ENCODE measurements at places on chromosomes 16 and 17.

DNA sequence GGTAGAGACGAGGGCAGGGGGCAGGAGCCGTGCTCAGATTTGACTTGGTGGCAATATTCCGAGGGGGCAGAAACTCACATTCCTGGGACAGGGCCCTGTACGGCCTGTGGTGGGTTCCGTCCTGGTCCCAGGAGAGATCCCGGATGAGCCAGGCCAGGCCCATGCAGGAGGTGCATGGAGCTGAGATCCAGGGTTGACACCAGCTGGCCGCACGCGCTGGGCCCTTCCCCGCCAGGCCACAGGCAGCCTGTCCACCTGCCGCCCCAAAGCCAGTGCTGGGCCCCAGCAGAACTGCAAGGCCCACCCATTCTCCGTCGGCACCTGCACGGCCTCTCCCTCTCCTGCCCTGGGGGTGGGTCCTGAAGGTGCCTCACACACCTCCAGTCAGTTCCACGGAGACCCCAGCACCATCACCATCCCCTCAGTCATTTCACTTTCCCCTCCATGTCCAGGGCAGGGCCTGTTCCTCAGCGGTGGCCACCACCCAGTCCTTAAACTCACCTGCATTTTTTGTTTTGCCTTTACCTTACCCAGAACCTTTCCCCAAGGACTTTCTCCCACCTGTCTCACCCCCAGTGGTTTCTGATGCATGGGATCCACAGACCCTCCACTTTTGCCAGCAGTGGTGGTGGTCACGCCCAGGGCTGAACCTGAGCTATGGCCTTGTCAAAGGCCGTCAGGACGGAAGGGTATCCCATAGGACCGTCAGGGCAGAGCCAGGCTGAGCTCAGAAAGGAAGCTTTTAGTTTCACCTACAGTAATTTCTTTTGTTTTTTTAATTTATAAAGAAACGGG is 25.1 kb upstream of the CDH15 start:
- no peak for DNase-seq

GRCh38 chr16:86707171-86707570 is 128.8 kb downstream of the FOXL1 start:
- DNase-seq, result no peak

GRCh38 chr17:27463235-27463677 is 7.0 kb downstream of the KSR1 start:
- DNase-seq, result no peak

DNA sequence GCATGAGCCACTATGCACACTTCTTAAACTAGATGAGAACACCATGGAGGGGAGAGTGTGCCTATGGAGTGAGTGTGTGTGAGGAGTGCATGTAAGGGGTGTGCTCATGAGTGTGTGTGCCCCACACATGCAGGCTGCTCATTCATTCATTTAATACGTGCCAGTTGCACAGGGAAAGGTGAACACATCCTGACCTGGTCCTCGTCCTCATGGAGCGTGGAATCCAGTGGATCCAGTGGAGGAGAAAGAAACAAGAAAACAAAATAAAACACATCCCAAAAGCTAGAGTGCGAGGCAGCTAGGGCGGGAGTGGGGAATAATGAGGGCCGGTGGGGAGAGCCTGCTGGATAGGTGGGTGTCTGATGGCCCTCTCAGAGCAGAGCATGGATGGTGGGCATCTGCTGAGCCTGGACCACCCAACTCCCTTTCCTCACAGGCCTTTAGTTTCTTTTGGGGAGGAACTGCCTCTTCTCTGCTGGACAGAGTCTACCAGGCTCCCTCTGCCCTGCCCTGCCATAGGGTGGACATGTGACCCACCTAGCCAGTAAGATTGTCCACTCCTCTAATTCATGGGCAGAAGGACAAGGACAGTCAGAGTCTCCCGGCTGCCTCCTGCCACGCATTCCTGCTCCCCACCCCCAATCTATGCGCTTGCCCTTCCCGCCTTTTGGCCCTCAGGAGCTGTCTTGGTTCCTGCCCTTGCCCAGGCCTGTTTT is 204.3 kb downstream of the RAB11FIP4 start:
- DNase-seq, result no peak

DNA sequence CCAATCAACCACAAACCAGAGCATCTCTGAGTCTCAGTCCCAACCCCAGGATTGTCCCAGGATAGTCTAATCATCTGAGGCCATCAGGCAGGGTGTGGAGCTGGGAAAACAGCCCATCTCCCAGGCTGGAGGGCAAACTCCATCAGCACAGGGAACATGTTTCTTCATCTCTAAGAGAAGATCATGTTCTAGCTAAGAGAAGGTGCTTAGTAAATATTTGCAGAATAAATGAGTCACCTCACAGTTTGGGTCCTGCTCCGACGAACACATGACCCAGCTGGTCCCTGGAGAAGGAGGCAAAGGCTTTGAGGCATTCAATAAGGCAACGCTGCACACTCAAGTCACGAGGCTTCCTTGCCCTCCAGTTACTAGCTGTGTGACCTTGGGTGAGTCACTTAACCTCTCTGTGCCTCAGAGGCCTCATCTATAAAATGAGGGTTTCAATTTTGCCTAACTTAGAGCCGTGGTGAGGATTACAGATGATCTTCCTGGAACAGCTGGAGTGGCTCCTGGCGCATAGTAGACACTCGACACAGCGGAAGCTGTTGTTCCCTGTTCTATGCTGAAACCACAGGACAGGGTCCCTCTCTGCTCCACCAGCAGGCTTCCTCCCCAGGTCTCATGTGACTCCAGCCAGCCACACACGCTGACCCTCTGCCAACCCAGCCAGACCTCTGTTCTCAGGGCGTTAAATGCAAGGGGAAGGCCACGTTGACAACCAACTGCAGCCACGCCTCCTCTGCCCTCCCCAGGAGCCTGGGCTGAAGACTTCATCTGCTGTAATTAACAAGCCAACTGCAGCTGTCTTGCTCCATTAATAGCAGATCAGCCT is 10.3 kb upstream of the RPL38 start:
- DNase-seq, result no peak

DNA sequence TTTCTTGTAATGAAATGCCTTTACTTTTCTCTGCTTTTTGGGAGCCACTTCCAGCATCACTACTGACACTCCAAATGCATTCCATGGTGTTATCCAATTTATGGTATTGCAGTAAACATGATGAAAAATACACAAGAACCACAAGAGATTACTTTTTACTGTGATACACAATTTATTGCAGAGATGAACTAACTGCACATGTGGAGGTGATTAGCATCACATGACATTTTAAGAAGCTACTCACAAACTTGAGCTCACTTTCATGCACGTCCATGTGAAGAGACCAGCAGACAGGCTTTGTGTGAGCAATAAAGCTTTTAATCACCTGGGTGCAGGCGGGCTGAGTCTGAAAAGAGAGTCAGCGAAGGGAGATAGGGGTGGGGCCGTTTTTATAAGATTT is 780.5 kb upstream of the GOT2 start:
- no peak for DNase-seq

GRCh38 chr17:36777118-36777517 is 160.2 kb upstream of the LHX1 start:
- DNase-seq, result no peak

GRCh38 chr16:67718668-67719047 is 458 bp downstream of the GFOD2 start:
- no peak for DNase-seq

- no peak for DNase-seq
Measured at GRCh38 chr17:33596899-33597298, 303.8 kb upstream of the ASIC2 start.

- DNase-seq, result no peak
Measured at GRCh38 chr17:1083451-1084187, 86.7 kb downstream of the TIMM22 start.

GRCh38 chr16:10078541-10078949 is 103.7 kb downstream of the GRIN2A start:
- DNase-seq, result no peak

GRCh38 chr17:65362826-65363225 is 198.6 kb downstream of the AXIN2 start:
- no peak for DNase-seq

- no peak for DNase-seq
Measured at GRCh38 chr16:17068524-17068923, 402.2 kb downstream of the XYLT1 start.

GRCh38 chr16:71421911-71422310 is 19.9 kb downstream of the TLE7 start:
- no peak for DNase-seq

- DNase-seq, result no peak
Measured at GRCh38 chr17:72569148-72569946, 448.5 kb downstream of the SOX9 start.

DNA sequence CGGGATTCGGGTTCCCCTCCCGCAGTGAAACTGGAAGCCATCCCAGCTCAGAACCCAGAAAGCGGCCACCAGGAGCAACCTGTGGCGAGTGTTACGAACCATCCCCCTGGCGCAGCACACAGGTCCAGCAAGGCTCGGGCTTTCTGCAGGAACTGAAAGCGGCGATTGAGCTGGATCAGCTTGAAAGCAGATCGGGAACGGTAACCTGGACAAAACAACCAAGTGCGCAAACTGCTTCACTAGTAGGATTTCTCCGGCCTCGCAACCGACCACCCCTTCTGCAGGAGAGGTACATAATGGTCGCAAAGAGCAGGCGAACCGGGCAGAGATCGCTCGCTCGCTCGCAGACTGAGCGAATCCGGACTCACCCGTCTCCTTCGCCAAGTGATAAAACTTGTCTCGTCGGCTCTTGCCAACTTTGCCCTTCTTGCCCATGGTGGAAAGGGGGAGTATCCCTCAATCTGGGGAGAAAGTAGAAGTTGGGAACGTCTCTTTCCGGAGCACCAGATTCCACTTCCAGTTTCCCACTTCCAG is 696 bp upstream of the PSMC5 start:
- no peak for DNase-seq

DNA sequence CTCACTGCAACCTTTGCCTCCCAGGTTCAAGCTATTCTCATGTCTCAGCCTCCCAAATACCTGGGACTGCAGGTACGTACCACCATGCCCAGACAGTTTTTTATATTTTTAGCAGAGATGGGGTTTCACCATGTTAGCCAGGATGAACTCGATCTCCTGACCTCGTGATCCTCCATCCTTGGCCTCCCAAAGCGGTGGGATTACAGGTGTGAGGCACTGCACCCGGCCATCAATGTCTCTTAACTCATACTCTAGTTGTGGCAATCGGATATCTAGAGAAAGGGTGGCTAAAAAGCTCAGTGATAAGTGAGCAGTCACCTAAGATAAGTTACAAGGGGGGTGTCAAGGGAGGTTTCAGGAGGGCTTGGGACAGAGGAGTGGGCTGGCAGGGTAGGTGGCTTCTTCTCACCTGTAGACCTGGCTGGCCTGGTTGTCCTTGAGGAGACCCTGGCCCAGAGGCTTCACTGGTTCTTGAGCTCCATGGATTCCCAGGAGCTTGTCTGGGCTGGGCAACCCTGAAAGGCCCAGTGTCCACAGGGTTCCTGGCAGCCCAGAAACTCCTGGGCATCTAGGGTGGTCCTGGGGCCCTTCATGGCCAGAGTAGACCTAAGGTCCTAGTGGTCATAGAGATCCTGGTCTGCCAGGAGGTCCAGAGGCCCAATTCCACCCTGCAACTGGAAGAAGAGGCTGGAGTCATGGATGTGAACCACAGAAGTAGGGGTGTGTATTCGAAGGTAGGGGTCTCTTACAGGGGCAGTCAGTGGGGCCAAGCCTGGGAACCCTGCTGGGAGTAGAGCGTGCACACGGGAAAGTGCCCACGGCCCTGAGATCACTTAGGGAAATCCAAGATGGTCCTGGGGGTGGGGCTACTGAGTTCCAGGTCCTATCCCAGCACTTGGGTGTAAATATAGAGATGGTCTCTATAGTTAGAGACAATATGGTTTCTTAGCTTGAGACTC is 12.7 kb upstream of the IGFBP4 start:
- DNase-seq, result no peak

- no peak for DNase-seq
Measured at GRCh38 chr16:12455287-12455798, 348.3 kb downstream of the CPPED1 start.

- DNase-seq, result no peak
Measured at GRCh38 chr16:3712861-3713372, 4.4 kb downstream of the TRAP1 start.

DNA sequence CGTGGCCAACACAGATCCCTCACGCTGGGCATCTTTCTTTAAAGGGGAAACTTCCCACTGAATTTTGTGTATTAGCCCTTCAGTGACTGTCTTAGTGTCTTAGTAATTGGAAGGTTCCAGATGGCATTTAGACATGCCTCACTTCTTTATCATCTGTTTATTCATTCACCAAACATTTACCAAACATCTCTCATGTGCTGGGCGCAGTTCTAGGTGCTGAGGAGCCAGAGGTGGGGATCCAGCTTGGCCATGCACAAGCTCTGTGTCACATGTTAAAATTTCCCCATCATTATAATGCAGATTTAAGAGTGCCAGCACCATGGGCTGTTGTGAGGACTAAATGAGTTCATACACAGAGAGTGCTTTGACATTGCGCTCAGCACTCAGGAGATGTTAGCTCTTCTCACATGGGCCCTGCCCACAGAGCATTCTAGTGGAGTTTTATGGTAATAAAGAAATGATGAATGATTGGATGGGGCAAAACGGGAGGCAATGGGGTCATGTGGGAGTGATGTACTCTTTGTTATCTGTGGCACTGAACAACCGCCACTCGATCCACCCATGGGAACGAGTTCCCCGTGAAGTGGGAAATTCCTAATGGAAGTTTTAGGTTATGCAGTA is 119.7 kb downstream of the SNX29 start:
- no peak for DNase-seq

GRCh38 chr17:73371285-73371684 is 59.5 kb upstream of the CDC42EP4 start:
- DNase-seq, result no peak
